ENCODE measurements at places on chromosomes 6 and 20.

DNA sequence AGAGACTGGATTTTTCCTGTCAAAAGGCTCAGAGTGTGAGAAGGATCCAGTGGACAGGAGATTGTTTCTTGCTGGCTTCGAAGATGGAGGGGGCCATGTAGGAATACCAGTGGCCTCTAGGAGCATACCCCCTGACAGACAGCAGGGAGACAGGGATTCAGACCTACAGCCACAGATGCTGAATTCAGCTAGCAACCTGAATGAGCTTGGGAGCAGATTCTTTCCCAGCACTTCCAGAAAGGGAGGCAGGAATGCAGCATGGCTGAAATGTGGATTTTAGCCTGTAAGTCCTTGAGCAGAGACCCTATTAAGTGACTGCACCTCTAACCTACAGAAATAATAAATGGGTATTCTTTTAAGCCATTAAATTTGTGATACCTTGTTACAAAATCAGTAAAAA lies 44.6 kb downstream of the STXBP5 start:
- DNase-seq: no peak

- no peak for DNase-seq
Observed at GRCh38 chr20:9053108-9053507, 15.8 kb upstream of the PLCB4 start.

- no peak for DNase-seq
Observed at GRCh38 chr6:119562168-119562567, 212.6 kb upstream of the MAN1A1 start.

DNA sequence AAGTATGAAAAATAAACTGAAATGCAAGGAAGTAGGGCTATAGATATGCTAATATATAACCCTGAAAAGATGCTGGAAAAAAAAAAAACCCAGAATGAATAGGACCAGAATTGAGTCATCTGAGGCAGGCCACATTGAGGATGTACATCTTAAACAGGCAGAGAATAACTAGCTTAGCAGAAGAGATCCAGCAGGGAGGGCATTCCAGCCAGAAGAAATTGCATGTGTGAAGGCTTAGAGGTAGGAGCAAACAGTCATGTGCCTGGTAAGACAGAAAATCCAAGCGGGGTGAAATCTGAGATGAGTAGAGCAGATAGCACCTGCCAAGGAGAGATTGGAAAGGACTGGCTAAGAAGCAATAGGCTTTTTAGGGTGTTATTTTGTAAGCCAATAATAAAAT lies 2.6 kb downstream of the COL19A1 start:
- no peak for DNase-seq

GRCh38 chr6:144478483-144478882 lies 193.3 kb downstream of the UTRN start:
- DNase-seq: peak; percentile 89

DNA sequence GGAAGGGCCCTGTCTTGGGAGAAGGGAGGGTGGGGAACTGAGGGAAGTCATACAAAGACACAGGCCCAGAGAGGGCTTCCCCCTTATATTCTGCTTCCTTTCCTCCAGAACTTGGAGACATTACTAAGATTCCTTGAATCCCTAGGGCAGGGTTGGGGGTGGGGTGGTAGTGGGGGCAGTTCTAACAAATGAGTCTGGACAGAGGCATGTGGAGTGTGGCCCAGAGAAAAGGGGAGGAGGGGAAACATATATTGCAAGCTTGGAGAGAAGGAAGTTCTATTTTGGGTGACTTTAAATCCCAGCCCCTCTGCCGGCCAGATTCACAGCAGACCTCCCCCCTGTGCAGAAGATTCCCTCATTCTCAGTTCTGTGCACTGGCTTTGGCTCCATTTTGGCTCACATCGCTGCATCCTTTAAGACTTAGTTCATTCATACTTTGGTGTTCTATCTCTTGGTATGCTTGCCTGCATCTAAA lies 43.7 kb downstream of the DAAM2 start:
- DNase-seq: no peak

GRCh38 chr6:136750696-136751521 lies 41.4 kb downstream of the MAP3K5 start:
- no peak for DNase-seq

- no peak for DNase-seq
Observed at GRCh38 chr20:47243532-47244305, 112.8 kb downstream of the ZMYND8 start.

All from right lobe of liver (tissue), 6 donors.